ENCODE measurements at places on chromosomes 13 and 19. TPM values are rescaled to one million over a fixed set of nuclear protein-coding genes. Genes with fewer than 3 reads are reported as not detected.

DNA sequence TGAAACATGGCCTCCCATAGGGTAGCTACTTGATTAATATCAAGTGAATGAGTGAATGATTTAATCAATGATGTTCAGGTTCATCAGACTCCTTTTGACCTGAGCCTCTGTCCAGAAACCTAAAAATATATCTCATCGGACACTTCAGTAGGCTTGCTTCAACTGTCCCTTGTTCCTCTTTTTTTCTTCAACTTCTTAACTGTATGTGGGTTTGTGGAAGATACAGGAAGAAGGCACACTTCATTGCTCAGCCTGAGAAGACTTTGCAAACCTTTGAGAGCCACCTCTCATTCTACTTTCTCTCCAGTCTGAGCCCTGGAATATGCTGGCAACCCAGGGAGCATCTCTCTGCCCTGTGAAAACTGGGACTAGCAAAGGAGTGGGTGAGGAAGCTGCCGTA is 557.0 kb downstream of the FGF9 start:
- H3K4me3 ChIP-seq = no peak overlapping the region
- H3K36me3 ChIP-seq = no peaks in the 10 kb centered on the region
- H3K4me1 ChIP-seq = no peaks in the 10 kb centered on the region
- H3K27ac ChIP-seq = no peak overlapping the region

- no peaks in the 10 kb centered on the region for H3K36me3 ChIP-seq
- H3K27ac ChIP-seq = no peak overlapping the region
- H3K4me3 ChIP-seq = no peak overlapping the region
Measured at GRCh38 chr13:41701676-41702075, 244.3 kb downstream of the RGCC start.

DNA sequence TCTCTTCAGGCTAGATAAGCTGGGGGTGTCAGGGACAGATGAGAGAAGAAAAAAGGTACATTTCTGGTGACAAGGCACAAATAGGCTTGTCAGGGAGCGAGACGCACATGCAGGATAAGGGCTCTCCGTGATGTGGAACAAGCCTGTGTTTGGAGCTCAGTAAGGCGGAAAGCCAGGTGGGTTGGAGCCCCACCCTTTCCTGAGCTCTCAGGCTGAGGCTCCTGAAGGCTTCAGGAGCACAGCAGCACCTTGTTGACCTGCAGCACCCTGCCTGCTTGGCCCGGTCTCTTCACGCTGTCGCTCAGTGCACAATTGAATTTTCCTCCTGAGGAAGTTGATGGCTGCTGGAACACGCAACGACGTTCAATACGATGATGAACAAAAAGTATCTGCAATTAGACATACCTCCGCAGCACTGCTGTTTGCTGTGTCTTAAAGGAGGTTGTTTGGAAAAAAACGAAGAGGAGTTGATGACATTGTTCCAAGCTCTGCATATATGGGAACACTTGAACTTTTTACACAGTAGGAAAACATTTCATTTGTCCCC is 29.3 kb downstream of the SERP2 start:
- no peaks in the 10 kb centered on the region for H3K36me3 ChIP-seq
- H3K4me1 ChIP-seq = no peaks in the 10 kb centered on the region
- H3K27ac ChIP-seq = peak overlapping the region; percentile 3
- no peak for DNase-seq
- H3K4me3 ChIP-seq = no peak overlapping the region

LYPD3 gene
- total RNA-seq = 0.59 TPM

All from colonic mucosa (tissue), 4 donors.